Stimulated activated CD4-positive, alpha-beta T cell treated with anti-CD3 and anti-CD28 coated beads, Interleukin-4, amount 100 ng/mL, for 48 hours (primary cell): ENCODE measurements at places on chromosomes 5 and 9.

GRCh38 chr5:169527863-169528262 lies 55.7 kb upstream of the SPDL1 start:
- DNase-seq, result no peak

GRCh38 chr5:137751869-137752491 lies 2.2 kb downstream of the HNRNPA0 start:
- no peak for DNase-seq

DNA sequence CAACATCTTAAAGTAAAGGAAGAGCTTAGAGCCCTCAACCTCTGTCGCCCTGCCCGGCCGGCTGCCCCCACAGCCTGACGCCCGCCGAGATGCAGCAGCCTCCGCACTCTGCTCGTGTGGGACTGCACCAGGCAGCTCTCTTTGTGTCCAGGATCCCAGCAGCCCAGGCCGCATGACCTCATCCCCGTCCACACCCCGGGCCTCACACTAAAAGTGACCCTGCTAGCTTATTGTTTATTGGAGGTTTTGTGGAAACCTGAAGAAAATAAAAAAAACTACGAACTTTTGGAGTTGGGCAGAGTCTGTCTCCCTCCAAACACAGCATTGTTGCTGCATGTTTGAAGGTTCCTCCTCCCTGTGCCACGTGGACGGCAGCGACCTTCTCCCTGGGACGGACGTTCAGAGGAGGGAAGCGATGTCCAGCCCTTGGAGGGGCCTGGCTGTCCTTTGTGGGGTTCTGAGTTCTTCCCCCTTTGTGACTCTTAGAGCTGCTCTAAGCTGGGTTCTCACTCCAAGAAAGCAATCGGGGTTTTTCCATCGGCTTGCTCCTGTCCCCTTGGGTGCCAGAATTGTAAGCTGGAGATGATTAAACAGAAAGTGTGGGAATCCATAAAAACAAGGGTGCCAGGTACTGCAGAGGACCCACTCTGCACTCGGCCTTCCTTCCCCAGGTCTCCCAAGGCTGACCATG lies 103.5 kb upstream of the COL5A1 start:
- no peak for DNase-seq

- DNase-seq, result no peak
Measured at GRCh38 chr5:14584848-14585247, 3.3 kb downstream of the OTULINL start.

DNA sequence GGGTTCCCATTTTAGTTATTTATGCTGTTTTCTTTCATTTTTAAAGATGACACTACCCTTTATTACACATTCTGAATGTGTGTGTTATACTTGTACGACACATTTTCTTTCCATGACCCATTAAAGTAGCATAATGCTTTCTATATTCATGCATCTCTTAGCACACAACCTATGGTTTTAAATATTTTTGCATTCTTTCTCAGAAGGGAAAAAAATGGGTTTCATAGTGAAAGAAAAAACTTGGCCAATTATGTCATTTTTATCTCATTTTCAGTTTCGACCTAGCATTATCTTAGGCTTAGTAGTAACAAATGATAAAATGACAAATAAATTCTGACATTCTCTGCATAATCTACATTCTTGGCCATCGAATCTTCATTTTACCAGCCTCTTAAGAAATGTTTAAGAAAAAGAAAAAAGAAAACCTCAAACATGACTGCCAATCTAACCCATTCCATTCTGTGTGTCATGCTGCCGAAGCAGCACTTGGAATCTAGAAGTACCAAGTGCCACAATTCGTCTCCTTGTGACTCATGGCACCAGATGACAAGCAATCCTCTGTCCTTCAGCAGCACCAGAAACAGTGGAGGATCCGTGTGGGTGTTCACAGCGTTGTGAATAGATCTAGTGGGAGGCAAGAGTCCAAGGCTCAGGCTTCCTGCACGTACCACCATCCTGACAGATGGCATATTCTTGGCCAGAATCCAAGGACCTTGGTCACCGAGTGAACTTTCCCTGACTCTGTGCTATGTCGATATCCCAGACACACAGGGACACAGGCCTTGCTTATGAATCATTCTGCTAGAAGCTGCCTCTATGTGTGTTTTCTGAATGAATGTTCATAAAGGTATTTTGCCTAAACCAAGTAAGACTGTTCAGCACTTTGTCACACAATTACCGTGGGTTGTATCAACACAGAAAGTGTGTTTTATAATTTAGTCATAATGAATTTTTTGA lies 502.7 kb downstream of the NR2F1-AS1 start:
- no peak for DNase-seq

GRCh38 chr5:135839566-135839965 lies 5.1 kb downstream of the SLC25A48 start:
- DNase-seq, result no peak

DNA sequence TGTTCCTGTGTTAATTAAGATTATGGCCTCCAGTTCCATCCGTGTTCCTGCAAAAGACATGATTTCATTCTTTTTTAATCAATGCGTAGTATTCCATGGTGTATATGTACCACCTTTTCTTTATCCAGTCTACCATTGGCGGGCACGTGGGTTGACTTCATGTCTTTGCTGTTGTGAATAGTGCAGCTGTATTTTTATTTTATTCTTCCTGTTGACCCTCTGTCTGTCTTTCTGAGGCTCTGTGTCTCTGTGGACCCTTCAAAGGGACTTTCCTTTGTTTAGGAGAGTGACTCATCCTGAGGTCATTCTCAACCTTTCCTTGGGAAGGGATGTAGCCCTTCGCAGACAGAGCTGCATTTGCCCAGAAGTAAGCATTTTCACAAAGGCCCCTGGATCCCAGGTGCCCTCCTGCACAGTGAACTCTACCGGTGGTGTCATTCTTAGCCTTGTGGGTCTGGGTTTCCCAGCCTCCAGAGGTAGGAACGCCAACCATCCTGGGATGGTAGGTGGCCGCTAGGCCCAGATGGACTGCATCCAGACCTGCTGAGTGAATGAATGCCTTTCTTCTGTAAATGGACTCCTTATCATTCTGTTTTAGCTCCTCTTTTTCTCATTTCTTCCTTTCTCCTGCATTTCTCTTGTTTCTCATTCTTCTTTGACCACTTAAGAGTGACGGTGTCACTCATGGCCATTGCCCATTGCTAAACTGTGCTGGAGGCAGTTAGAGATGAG lies 22.4 kb downstream of the TRIO start:
- DNase-seq, result no peak

- no peak for DNase-seq
Measured at GRCh38 chr9:77488439-77489126, 159.5 kb downstream of the GNA14 start.
